ENCODE measurements at places on chromosomes 5 and 9. TPM values are rescaled to one million over a fixed set of nuclear protein-coding genes. Genes with fewer than 3 reads are reported as not detected.
A peak's percentile ranks its signal among the peaks of the same experiment; 100 is the strongest.

The FOXD4L3 gene
- total RNA-seq, result not detected

The FBN2 gene
- total RNA-seq, result 80.1 TPM

The ABCA2 gene
- total RNA-seq, result 21.8 TPM

The IL4 gene
- total RNA-seq, result not detected

The TAF1L gene
- total RNA-seq, result under 0.01 TPM

The GLIPR2 gene
- total RNA-seq, result 47.8 TPM

The SLC34A1 gene
- total RNA-seq, result not detected

The PDE6A gene
- total RNA-seq, result under 0.01 TPM

The SLC22A4 gene
- 4.1 TPM for total RNA-seq

The OR1J2 gene
- 0.33 TPM for total RNA-seq

The MORN5 gene
- 0.51 TPM for total RNA-seq

The ERCC8 gene
- total RNA-seq, result 14.4 TPM

The PCDHA11 gene
- 0.51 TPM for total RNA-seq

The PRDM9 gene
- total RNA-seq, result not detected

The NUTM2F gene
- total RNA-seq, result not detected

The FAM200C gene
- 4.9 TPM for total RNA-seq

DNA sequence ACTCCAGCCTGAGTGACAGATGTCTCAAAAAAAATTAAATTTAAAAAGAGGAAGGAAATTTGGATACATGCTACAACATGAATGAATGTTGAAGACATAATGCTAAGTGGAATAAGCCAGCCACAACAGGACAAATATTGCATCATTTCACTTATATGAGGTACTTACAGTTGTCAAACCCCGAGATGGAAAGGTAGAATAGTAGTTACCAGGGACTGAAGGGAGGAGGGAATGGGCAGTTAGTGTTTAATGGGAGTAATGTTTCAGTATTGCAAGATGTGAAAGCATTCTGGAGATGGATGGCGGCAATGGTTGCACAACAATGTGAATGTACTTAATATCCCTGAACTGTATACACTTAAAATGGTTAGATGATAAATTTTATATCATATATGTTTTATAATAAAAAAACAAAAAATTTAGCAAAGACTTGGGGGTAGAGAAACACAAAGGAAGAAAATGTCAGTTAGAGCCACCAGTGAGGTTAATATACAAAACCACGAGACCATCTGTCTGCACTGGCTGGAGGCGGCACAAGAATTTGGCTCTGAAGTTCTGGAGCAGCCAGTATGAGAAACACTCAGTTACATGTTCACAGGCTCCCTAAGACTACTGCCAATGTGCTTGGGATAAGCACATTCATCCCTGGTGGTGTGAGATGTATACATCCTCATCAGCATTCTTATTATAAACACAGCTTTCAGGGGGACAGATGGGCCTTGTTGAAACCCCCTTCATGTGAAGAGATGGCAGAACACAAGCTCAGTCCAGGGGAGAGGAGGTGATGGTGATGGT is 37.0 kb upstream of the RPS23 start:
- DNase-seq, result peak; percentile 86

- no peak for DNase-seq
These were observed 251.7 kb upstream of the TYRP1 start for GRCh38 chr9:12441506-12441905.

- no peak for DNase-seq
These were observed 124.8 kb downstream of the MVB12B start for GRCh38 chr9:126451316-126451885.

- no peak for DNase-seq
These were observed 244.8 kb downstream of the CSNK1G3 start for GRCh38 chr5:123756816-123757215.

GRCh38 chr5:157222506-157223230 is 42.0 kb downstream of the ITK start:
- DNase-seq, result peak; percentile 76

- no peak for DNase-seq
These were observed 258.7 kb upstream of the DMRT1 start for GRCh38 chr9:582775-583174.

DNA sequence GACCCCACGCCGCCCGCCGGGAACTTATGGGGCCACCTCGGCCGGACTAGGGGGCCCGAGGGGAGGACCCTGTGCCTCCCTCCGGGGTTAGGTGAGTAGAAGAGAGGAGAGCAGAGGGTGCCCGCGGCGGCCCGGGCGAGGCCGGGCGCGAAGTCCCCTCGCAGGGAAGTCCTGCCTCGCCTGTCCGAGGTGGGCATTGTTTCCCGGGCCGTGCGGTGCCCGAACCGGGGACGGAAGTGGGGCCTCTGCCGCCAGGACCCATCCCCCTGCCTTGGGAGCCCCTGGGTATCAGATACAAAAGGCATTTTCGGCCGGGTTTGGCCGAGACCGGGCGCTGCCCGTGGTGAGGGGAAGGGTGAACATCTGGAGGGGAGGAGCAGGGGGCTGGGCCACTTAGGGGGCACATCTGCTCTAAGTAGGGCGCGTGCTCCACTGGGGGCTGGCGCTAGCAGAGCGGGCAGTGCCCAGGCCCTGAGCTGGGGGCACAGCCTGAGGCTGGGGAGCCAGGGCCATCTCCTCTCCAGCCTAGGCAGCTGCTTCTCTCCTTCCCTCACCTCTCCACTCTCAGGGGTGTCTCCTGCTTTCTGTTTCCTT is 48.2 kb downstream of the DAB2IP start:
- DNase-seq, result no peak

DNA sequence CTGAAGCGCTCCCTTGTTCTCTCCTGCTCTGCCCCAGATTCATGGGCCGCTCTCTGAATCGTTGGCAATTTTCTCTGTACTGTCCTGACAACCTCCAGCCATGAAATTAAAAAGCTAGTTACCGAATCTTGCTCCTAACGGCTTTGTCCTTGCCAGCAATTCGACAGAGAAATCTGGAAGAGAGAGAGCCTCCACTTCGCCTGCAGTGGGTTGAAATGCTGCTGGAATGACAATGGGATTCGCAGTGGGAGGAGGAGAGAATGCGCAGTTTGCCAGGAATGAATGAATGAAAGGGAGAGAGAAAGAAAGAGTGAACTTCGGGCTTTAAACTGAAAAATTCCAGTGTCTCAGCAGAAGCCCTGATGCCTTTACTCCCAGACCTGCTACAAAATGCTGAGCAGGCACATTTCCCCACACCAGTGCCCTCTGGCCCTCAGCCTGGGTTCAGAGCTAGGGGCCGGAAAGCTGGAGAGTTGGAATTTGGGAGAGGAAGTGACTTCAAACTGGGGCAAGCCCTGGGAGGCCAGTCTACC is 11.5 kb upstream of the BOD1 start:
- no peak for DNase-seq

GRCh38 chr5:177089127-177089526 is 2.4 kb downstream of the FGFR4 start:
- DNase-seq, result peak; percentile 46

GRCh38 chr5:176883700-176884570 is 15.2 kb downstream of the HK3 start:
- no peak for DNase-seq

GRCh38 chr9:128575469-128575868 is 23.1 kb downstream of the SPTAN1 start:
- DNase-seq, result peak; percentile 52

GRCh38 chr9:3502560-3503398 is 23.0 kb downstream of the RFX3 start:
- DNase-seq, result no peak

- DNase-seq, result no peak
These were observed 217.1 kb downstream of the EBF1 start for GRCh38 chr5:158882660-158883059.

GRCh38 chr5:132026516-132027008 is 15.1 kb upstream of the ACSL6 start:
- no peak for DNase-seq

- peak; percentile 78 for DNase-seq
These were observed 76.3 kb upstream of the PCA3 start for GRCh38 chr9:76687861-76688391.

- DNase-seq, result peak; percentile 54
These were observed 61.4 kb upstream of the TRIO start for GRCh38 chr5:14081791-14082190.

- DNase-seq, result no peak
These were observed 155.1 kb downstream of the AGTPBP1 start for GRCh38 chr9:85586684-85587083.

- no peak for DNase-seq
These were observed 145.1 kb upstream of the DAB2 start for GRCh38 chr5:39569857-39570256.

GRCh38 chr5:173014671-173015070 is 31.1 kb downstream of the ATP6V0E1 start:
- DNase-seq, result no peak

GRCh38 chr9:8733131-8733954 is 933.8 kb upstream of the DMAC1 start:
- DNase-seq, result peak; percentile 53

GRCh38 chr5:43313854-43314457 is 744 bp upstream of the HMGCS1 start:
- DNase-seq, result no peak

GRCh38 chr9:107390279-107390678 is 99.3 kb downstream of the KLF4 start:
- DNase-seq, result no peak

DNA sequence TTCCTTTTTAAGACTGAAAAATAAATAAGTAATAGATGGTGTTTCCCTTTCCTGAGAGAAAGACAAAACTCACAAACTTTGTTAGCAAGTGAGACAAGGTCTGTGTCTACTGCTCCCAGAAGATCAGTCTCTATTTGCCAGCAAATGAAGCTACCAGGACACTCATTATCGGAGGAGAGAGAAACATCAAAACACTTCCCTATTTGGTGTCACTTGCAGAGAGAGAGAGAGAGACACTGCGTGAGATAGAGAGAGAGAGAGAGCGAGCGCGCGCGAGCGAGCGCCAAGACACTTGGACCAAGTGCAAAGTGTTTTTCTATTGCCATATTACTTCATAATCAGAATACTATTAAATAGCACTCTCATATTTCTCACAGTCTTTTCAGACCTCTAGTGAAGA is 142.7 kb downstream of the KCNN2 start:
- no peak for DNase-seq

DNA sequence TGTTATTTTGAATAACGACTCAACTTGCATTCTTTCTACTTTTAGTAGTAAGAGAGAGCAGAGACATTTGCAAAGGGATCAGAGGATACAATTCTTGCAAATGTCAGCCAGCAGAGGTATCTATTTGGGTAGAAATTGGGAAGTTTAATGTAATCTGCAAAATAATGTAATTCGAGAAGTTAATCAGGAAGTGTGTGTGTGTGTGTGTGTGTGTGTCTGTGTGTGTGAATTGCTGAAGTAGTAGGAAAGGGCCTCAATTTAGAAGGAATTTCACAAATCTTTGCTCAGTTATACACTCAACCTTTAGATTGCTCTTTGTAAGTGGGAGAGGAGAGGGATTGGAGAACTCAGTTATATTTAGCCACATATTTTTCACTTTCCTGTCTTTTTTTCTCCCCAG is 11.0 kb upstream of the IFNA1 start:
- no peak for DNase-seq

DNA sequence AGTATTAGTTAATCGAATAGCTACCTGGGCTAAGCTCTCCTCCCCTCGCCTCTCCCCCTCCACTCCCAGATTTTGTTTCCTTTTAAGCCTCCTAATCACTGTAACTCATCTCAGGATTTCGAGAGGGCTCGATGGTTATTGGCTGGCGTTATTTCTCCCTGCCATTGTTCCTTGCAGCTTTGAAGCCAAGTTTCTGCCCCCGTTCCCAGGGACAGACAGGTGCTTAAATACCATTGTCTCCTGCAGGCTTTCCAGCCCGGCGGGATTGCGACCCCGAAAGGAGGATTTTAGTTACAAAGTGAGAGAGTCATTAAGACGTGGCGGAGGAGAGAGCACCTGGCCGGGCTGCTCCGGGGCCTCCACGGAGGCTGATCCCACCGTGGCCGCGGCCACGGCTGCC is 46.2 kb downstream of the ASS1 start:
- DNase-seq, result no peak

- peak; percentile 86 for DNase-seq
These were observed 304.0 kb downstream of the PJA2 start for GRCh38 chr5:109105631-109106267.

DNA sequence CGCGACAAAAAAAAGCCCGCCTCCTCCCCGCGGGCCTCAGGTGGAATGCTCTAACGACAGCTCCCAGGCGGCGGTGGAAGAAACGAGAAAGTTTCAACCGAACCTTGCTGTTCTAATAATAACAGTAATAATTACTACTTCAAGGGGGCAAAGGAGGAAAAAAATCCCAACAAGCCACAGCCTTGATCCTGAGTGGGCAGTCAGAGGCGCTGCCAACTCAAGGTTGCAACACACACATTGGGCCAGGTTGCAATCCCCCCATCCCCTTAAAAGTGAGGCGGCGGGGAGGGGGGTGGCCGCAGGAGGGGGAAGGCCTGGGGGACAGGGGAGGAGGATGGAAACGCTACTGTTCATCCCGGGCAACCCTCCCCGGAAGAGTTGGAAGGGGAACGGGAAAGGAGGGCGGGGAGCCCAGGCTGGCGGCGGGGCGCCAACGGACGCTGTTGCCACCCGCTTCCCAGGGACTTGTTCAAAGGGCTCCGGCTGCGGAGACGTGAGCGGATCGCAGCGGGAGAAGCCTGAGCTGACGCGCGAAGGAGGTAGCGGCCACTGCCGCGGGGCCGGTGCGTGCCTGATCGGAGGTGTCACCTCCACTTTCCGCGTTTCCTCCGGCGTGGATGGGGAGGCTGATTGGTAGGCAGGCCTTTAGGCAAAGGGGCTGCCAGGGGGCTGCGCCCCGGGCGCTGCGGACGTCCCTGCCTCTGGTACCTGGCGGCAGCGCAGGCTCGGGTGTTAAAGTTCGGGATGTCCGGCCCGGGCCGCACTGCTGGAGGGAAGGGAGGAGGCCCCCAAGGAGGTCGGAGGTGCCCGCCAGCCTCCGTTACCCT is 647 bp downstream of the SMARCA2 start:
- DNase-seq, result peak; percentile 31

DNA sequence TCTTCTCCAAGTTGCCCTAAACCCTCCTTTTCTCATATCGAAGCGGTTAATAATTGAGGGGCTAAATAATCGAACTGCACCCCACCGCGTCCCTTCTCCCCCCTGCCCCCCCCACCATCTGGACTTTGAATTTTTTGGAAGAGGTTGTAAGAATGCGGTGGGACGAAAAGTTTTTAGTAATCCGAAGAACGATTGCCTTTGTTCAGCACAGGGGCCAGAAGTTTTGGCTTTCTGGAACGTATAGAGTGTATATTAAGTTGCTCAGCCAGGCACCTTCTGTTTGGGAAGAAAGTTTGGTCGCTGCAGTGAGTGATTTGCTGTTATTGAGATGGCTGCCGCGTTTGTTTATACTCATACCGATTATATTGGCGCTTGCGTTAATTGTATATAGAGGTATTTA is 518 bp downstream of the ERBIN start:
- DNase-seq, result no peak

GRCh38 chr5:176625966-176626875 is 4.1 kb downstream of the SNCB start:
- no peak for DNase-seq

- DNase-seq, result peak; percentile 38
These were observed 59.1 kb upstream of the TBC1D2 start for GRCh38 chr9:98314381-98315066.

- DNase-seq, result no peak
These were observed 242.7 kb downstream of the CETN3 start for GRCh38 chr5:90166816-90167215.

- DNase-seq, result no peak
These were observed 42.5 kb downstream of the SLC6A3 start for GRCh38 chr5:1402611-1403255.

All from fibroblast of lung (primary cell).